ENCODE measurements at places on chromosomes 2 and 18.

GRCh38 chr2:71832388-71832787, 315.3 kb downstream of the CYP26B1 start:
- DNase-seq = no peak

GRCh38 chr2:54336136-54336976, 80.3 kb upstream of the TSPYL6 start:
- no peak for DNase-seq

DNA sequence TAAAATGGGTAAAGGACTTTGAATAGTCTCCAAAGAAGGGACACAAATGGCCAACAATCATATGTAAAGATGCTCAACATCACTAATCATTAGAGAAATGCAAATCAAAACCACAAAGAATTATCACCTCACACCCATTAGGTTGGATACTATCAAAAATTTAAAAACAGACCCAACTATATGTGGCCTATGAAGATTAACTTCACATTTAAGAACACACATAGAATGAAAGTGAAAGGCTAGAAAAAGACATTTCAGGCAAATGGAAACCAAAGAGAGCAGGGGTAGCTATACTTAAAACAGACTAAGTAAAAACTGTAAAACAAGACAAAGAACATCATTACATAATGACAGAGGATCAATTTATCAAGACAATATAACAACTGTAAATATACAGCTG, 53.5 kb upstream of the ASPRV1 start:
- DNase-seq = no peak

- DNase-seq = no peak
Observed at GRCh38 chr2:231276987-231277386, 78.6 kb downstream of the ARMC9 start.

DNA sequence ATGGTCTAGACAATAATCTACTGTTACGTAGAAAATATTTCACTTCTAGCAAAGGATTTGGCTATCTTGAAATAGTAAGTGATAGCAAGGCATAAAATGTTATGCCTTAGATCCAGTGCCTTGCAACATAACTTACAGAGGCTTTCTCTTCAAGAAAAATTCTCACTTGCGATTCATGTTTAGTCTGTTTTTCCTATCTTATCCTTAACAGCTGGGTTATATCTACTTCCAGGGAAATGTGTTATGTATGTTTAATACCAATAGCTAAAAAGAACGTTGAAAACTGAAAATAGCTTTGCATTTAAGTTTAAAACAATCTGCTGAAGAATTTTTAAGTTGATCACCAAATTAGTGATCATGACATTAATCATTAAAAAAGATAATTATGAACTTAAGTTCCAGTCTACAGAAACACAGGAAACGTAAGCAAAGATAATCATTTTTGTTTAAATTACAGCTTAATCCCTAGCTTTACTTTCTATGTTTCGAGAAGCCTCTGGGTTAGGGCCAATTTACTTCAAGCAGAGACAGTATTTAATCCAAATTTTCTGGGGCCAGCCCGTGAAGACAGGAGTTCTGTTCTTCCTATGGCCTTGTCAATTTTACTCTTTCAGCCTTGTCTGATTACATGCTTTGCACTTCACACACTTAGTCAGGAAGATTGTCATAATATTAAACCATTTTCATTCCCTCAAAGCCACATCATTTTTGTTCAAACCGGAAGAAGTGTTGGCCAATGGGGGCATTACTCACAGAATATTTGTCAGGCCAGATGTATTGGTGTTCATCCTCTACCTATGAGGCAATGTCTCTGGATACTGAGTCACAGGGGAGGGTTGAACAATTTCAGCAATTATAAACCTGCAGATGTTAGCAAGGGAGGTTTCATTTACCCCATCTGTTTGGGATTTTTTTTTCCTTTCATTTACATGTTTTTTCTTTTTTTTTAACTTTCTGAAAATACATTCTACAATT, 1132.9 kb upstream of the ZEB2 start:
- DNase-seq = no peak

- no peak for DNase-seq
Observed at GRCh38 chr2:111665551-111666116, 218.4 kb downstream of the ANAPC1 start.

- DNase-seq = no peak
Observed at GRCh38 chr2:229296016-229296415, 24.9 kb upstream of the PID1 start.

- DNase-seq = no peak
Observed at GRCh38 chr2:197170208-197170607, 140.4 kb downstream of the ANKRD44 start.

DNA sequence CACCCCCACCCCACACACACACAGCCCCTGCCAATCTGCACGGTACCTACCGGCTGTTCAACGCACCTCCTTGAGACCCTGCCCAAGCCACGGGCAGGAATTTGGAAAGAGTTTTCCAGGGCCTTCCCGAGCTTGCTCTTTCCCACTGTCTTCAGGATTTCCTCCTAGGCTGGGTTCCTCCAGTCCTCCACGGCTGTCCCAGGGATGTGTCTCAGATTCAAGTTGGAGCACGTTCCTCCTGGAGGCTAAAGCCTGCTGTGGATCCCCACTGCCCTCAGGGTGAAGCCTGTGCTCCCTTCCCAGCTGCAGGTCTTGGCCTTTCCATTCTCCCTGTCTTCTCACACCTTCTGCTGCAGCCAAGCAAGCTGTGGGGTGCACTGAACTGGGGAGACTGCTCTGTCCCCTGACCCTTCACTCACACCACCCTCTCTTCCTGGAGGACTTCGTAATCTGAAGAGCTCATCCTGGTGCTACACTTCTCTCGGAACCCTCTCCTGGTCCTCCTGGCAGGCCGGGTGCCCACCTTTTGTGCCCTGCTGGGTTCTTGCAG, 54.9 kb upstream of the HS6ST1 start:
- DNase-seq = no peak

GRCh38 chr18:74278058-74278457, 13.7 kb downstream of the CYB5A start:
- DNase-seq = peak; percentile 62

DNA sequence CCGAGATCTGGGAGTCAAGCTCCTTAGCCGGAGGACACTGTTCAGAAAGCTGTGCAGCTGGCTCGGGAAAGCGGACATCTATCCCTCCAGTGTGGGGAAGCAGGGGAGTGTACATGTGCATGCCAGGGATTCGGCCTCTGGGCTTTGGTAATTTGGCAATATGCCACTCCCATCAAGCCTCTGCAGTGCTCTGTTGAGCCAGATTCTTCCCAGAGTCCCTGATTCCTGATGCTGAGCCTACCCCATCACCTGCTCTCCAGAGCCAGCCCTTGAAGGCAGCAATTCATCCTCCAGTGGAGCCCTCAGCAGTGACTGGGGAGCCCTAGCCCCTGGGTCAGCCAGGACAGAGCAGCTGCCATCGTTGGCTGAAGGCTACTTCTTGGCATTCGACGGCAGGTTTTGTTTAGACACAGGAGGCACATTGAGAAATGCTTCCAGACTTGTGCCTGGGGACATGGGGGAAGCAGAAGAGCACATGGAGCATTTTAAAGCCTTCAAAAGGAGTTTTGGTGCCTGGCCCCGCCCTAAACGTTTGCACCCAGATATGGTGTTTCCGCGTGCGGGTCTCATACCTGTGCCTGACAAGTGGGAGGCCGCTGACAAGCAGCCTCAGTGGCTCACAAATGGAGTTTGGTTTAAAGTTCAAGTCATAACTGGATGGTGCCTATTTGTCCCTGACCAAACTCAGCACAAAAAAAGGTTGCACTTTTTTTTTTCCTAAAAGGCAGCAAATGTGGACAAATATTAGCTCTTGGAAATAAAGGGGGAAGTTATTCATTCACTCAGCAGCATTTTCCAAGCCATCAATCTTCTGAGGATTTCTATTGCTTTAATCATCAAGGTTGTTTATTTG, 272.8 kb downstream of the CYRIA start:
- DNase-seq = no peak

DNA sequence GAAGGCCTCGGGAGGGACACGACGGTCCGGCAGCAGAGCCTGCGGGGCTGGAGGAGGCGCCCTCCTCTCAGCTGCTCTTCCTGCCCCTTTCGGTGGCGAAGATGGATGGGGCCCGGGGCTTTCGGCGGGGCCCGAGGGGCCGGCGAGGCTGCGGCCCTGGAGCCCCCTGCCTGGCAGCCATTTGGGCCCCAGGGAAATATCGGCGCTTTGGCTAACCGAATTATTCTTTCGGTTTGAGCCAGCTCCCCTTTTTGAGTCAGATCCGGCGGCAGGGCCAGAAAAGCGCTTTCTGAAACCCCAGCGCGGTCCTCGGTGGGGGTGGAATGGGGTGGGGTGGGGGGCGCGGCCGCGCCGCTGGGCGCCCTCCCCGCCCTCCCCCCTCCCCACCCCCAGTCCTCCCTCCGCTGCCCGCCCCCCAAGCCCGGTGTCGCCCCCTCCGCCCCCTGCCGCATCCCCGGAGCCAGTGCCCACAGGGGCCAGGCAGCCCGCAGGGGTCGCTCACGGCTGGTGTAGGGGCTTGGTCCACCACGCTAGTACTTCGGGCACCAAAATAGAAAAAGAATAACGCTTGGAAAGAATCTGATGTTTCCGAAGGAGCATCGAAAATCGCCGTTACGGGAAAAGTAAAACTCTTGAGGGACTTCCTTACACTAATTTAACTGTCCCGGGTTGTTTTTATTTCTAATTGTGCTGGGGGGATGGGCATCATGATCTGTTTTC, 9.1 kb upstream of the ARID5A start:
- peak; percentile 62 for DNase-seq

DNA sequence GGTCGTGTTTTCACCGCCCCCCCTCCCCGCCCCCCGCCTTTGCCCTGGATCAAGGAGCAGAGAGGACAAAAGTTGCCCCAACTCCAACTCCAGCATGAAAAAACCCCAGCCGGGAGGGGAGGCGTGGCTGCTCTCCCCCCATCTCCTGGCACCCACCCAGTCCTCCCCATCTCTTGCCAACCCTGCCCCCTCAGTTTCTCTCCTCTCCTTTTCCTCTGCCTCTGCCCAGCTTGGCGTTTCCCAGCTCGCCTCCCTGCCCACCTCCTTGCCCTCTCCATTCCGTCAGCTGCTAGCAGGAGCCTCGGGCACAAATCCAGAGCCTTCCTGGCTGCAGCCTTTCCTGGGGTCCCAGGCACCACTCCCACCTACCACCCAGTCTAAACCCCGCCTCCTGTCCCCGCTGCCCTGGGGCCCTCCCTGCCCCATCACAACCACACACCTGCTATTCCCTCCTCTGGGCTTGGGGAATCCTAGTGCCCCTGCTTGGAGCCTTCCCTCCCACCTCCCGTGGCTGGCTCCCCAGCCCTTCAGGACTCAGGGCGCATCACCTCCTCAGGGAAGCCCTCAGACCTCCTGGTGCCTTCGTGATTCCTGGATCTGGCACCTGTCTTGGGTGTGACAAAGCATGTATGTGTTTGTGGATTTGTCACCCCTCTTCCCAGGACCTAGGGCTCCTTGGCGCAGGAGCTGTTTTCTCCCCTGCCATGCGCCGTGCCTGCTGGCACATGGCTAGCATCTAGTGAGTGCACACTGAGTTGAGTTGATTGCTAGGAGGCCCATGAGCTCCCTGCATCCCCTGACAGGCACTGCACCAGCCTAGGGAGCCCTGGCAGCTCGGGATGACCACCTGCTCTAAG, 209.1 kb downstream of the TFCP2L1 start:
- no peak for DNase-seq

DNA sequence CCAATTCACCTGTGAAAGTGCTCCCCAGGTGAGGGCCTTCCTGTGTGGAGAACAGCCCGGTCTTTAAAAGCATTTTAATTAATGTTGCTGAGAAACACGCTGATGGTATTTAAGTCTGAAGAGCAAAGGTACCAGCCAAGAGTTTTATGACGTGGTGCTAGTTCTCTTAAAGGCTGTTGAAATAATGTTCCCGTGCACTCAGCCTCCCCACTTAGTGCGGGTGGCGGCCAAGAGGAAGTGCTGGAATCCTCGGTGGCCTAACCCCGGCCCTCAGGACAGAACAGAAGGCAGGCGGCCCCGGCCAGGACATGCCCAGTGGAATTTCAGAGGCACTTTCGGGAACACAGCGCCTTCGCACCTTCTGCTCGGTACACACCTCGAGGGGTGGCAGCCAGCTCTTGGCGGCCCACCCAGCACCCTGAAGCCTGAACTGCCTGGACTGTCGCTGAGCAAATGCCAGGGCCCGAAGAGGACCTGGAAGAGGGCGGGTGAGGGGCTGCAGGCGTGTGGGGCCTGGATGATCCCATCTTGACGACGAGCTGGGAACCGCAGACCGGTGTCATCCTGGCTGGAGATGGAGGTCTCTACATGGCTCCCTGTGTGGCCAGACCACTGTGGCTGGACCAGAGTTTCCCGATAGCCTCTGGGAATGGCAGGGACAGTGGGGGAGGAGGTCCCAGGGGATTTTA, 142.9 kb downstream of the ASB1 start:
- DNase-seq = peak; percentile 62

DNA sequence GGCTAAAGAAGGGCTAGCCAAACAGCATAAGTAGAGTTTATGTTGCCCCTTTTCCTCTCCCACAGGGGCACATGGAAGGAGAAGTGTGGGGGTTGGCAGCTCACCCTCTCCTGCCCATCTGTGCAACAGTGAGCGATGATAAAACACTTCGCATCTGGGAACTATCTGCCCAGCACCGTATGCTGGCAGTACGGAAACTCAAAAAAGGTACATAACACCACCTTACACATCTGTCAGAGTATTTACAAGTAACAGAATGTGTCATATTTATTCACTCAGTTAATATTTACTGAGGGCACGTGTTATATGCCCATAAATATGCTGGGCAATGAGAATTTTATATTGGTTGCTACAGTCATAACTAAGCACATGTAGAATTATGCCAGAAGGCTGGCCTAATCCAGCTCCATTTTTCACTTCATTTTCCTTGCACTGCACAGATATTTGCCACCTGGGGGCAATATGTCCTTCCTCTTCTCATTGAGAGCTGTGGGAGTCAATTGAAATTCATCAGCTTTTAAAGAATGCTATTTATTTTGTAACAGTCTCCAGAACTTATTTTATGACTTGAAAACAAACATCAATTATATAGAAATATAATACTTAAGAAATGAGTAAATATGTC, 150.6 kb downstream of the RTN4 start:
- DNase-seq = no peak

- DNase-seq = peak; percentile 25
Observed at GRCh38 chr2:208359632-208359986, 47.0 kb upstream of the PTH2R start.

DNA sequence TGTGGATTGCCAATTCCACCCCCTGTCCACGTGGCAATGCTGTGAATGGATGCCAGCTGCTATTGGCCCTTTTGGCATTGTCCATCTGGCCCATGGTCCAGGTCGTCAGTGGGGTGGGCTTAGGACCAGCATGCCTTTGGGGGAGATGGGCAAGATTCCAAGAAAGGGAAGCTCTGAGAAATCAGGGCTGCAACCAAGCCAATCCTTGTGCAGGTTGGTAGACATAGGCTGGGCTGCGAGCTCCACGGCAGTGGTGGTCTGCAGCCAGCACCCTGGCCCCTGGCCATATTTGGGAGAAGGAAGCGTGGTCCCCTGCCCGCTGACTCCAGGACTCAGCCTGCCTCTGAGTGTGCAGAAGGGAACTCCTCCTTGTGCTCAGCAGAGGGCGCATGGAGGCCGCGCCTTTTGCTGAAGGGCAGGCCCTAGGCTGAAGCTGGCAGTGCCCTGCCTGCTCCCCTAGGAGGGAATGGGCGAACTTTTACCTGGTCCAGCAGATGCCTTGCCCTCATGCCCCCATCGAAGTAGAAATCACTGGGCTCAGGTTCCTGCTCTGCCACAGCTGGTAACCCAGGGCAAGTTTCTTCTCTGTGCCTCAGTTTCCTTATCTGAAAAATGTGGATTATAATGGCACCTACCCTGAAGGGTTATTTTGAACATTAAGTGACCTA, 5.4 kb downstream of the SPR start:
- DNase-seq = peak; percentile 79
